Ascending aorta (tissue), 2 donors: ENCODE measurements at places on chromosomes 5 and 9.

DNA sequence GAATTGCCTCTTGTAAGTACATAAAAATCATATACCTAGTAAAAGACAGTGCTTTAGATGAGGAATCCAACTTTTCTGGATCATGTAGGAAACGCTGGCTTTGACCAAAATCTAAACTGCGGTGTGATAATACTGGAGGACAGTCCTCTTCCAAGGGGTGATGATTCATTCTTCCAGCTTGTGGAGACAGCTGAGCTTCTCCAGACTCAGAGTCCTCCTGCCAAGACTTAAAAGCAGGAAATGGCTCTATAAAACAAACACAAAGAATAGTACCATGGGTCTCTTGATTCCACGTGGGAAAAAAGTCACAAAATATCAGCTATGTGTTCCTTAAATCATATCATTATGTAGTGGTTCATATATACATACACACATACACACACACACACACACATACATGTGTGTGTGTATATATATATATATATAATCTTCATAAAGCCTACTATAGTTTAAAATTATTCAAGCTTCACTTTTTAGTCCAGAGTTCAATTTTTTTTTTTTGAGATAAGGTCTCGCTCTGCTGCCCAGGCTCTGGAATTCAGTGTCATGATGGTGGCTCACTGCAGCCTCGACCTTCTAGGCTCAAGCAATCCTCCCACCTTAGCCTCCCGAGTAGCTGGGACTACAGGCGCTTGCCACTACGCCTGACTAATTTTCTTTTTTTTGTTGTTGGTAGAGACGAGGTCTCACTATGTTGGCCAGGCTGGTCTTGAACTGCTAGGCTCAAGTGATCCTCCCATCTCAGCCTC, 65.0 kb downstream of the PKD2L2 start:
- no peak for DNase-seq

DNA sequence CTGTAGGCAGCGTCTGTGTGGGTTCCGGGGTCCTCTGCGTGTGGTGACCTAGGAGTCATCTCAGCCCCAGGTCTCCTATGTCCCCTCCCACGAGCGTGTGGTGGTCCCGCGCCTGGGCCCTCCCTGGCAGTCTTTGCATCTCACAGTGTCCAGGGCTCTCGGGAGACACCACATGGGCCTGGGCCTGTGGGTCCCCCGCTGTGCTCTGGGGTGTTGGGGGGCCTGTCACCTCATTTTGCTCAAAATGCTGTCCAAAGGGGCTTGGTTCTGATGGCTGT, 27.1 kb downstream of the CEP72 start:
- no peak for DNase-seq

DNA sequence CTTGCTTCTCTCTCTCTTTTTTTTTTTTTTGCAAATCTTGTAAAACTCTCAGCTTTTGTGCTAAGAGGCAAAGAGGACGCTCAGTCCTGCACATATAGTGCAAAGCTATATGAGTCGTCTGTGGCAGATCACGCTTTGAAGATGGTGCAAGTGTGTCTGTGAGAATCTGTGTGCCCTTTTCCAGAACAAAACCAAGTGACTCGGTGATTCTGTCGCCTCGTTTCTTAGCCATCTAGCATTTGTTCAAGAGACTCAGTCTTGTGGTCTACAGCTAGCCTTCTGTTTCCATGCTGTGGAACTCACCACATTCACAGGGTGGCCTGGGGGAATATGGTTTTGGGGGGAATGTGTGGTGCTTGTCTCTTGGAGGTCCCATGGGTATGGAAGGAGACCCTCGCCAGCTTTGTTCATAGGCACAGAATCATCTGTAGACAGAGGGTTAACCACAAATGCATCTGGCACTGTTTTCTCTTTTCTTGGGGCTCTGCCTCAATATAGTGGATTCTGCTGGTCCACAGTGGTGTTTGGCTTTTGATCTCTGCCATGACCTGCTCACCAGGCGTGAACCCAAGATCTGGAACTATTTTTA, 82.1 kb downstream of the C9orf152 start:
- no peak for DNase-seq

- DNase-seq, result no peak
These were observed 153.2 kb downstream of the MED27 start for GRCh38 chr9:131926360-131926922.

DNA sequence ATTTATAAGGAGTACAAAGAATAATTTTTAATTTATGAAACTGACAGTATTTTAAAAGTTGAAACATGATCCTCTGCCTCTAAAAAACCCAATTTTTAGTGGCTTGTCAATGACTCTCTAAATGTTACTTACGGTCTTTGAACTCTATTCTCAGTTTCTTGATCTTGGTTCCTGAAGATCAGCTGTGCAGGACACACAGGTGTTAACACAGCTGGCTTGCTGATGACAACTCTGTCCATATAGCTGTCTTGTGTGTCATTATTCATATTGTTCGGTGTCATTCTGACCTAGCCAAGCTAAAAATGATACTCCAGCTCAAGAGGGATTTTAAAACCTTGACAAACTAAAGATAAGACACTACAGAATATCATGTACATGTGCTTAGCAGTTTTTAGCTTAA, 314.5 kb downstream of the CCDC171 start:
- no peak for DNase-seq

DNA sequence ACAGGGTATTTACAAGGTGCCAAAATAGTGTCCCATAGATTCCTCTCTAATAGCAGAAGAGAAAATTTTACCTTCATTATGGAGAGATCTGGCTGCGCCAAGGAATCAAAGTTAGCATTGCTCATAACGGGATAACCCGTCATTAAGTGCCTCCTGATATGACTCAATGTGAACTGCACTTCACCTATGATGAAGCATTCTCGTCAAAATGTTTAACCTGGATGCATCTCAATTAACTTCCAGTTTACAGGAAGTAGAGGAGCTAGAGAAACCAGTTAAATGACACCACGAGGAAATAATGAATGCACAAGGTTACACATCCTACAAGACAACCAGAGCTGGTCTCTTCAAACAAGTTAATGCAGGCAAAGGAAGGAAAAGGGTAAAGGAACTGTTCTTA, 17.2 kb downstream of the FBXW11 start:
- DNase-seq, result no peak
